ENCODE measurements at places on chromosomes 6 and 20.

- no peak for DNase-seq
Observed at GRCh38 chr20:12069181-12069580, 151.5 kb downstream of the BTBD3 start.

- no peak for DNase-seq
Observed at GRCh38 chr20:49945306-49945700, 9.1 kb downstream of the RNF114 start.

DNA sequence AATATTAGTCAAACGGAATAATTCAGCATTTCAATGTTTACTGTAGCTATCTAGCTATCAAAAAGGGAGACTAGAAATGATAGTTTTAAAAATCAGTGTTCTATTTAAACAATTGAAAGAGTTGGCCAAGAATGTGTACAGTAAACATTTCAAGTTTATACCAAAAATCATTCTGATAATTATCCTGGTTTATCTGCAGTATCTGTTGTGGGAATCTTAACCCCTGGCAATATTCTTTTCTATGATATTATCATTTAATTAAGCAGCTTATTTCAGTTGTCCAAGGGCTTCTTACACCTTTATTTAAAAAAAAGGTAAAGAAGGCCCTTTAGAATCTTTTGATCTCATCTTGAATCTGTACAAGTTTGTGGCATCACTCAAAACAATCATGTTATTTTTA, 125.1 kb downstream of the PHACTR1 start:
- no peak for DNase-seq

DNA sequence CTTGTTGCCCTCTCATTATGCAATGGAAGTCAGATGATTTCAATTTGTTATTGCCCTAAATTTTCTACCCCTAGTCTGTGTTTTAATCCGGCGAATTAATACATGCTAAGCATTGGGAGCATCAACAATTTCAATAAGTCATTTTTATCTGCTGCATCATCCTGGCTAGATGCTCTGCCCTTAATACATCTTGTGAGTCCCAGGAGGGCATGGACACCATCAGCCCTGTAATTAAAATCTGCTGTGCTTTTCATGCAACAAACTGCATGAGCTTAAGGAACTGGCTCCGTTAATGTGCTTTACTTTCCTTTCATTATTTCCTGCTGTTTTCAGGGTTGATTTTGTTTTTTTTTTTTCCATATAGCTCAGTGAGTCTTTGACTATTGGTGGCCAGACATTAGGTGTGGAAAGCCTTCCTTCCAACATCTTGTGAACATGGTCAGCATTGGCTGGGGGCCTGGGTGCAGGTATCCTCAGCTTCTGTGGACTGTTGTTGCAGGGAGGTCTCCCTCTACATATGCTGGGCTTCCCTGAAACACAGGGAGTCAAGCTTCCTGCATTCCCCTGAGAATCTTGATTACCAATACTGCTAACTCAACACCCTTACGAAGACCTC, 8.5 kb upstream of the PBOV1 start:
- peak; percentile 18 for DNase-seq

DNA sequence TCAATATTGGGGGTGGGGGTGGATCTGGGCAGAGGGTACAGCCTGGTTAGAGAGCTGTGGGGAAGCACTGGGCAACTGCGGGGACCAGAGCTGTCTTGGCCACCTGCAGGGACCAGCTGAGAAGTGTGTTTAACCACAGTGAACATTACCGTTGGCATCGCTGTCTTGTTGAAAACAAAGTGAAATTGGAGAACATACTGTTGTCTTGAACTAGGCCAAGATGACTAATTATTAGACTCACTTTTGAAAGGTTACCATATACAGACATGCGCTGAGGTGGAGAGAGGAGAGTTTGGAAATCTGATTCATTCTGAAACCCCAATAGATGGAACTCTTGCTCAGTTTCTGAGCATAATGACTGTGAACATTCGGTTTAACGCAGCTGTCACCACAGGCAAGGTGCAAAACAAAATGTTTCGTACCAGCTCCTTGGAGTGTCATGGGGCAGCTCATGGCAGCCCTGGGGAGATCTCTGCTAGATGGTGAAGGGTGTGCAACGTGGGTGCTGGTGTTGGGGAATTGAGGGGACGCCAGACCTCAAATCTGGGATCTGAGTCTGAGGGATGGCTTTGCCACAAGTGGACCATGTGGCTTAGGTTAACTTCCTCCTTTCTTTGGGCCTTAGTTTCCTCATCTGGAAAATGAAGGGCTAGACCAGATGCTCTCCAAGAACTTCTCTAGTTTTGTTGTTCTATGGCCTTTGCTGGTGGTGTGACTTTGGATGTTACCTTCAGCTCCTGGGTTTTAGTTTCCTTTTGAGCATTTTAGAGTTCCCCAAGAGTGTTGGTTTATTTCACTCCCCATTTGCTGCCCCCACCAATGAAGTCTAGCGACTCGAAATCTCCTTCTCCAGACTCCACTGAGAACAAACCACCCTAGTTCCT, 24.6 kb upstream of the GTSF1L start:
- no peak for DNase-seq

DNA sequence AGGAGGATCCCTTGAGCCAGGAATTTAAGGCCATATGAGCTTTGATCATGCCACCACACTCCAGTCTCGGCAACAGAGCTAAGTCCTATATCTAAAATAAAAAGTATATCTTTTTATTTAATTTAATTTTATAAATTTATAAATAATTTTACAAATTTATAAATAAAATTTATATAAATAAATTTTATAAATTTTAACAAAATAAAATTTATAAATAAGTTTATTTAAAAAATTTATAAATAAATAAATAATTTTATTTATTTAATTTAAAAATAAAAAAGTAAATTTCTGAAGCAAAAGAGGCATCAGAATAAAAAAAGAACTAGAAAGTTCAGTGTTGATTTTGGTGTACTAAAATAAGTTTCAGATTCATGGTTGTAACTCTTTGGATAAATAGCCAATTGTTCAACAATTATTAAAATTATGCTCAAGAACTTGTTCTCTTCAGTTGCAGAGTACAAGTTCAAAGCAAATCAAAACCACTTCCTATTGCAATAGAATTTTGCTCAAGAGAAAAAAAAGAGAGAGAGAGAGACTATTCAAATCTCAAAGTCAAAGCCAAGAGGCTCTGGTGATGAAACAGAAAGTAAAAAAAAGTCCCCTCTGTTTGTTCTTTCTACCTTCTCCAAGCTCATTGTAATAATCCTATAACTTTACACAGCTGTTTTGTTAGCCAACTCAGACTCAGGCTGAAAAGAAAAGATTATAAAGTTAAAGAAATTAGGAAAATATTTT, 547.5 kb upstream of the ADGRB3 start:
- no peak for DNase-seq

DNA sequence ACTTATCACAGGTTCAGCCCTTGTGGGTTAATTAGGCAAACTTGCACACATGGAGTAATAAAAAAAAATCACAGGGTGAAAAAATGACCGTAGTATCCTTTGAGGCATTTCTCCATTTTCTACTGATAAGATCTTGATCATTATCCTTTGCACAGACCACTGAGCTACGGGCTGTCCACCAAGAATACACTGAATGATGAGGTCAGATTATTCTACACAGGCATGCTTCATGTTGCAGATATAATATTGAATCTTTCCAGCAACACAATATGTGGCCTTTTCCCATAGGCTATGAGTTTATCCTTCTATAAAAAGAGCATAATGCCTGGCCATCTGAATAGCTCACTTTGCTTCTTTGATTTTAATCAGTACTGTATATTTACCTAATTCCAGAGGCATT, 168.9 kb downstream of the FRK start:
- DNase-seq = no peak

DNA sequence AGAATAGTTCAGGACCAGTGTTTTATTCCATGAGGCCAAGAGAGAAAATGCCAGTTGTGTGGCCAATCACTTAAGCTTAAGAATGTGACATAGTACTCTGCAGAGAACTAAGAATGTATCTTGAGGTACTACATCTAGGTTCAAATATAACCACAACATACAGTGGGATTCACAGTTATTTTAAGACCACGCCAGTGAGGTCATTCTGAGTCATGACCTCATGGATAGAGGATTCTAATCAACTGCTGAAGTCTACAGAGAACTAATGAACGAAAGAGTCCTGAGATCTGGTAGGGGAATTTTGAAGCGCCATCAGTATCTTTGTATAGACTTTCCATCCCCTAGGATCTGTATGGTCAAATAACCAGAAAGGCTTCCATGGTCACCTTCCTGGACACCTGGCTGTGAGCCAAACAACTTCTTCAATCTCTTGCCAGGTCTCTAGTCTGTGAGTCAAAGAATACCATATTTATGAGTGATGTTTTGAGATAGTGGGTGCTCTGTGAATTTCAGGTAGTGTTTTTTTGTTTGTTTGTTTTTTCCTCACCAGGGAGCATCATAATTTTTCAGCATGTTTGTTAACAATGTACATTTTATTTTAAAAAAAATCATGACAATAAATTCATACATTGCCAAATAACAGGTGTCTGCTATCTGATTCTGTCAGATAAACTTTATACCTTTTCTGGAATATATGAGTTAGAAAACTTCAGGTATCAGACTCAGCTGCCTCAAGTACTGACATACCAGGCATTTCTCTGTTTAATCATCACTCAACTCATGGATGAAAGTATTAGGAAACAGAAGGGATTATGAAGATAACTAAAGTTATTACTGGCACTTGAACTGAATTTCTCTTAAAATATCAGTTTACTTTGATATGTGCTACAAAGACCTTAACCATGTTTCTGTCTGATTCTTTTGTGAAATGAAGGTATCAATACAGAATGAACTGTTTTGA, 217.9 kb downstream of the PLCB4 start:
- DNase-seq = no peak

DNA sequence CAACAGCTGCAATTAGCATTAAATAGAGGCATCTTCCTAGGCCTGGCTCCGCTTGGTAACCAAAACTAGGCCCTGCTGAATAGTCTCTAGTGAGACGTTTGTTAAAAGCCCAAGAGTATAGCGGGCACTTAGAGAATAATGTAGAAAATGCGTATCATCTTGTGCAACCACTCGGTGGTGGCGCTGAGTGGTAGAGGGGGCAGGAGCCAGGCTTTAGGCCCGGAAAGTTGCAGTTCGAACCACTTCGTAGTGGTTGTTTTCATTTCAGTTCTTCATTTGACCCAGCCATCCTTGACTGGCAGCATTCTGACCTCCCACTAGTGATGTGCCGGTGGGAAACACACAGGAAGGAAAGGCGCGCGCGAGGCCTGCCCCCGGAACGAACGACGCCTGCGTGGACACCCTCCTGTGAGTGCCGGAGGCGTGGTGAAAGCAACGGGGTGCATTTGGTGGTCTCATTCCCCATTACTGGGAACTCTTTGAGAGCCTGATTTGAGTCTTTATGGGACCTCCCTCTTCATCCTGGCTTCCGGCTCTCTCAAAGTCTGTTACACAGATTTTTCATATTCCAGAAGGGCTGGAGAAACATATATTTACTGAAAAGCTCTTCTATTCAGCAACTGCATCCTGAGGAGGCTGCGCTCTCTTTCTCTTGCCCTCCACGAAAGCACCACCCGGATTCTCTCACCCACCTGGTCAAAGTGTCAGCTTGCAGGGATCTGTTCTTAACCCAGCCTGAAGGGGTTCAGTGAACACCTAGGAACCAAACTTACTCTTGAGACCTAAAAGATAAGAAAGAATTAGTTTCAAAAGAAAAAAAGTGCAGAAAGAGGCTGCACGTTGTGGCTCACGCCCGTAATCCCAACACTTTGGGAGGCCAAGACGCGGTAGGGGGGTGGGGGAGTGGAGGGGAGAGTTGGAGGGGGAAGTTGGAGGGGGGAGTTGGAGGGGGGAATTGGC, 18.2 kb downstream of the GPX5 start:
- no peak for DNase-seq

GRCh38 chr6:48325701-48326100, 214.7 kb upstream of the PTCHD4 start:
- no peak for DNase-seq

DNA sequence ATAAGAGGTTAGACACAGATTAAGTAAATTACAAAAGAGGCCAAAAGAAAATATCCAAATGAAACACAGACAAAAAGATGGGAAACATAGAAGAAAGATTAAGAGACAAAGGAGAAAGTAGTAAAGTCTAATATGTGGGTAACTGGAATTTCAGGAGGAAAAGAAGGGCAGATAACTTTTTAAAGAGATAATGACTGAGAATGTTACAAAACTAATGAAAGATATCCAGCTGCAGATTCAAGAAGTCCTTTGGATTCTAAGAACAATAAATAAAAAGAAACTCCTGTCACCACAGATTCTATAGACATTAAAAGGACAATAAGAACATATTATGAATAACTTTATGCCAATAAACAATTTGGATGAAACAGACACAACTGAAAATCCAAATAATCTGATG, 90.1 kb downstream of the WASF1 start:
- no peak for DNase-seq

GRCh38 chr20:60935971-60936370, 316.1 kb upstream of the CDH4 start:
- DNase-seq = no peak

- no peak for DNase-seq
Observed at GRCh38 chr6:41671376-41671775, 33.1 kb downstream of the MDFI start.

DNA sequence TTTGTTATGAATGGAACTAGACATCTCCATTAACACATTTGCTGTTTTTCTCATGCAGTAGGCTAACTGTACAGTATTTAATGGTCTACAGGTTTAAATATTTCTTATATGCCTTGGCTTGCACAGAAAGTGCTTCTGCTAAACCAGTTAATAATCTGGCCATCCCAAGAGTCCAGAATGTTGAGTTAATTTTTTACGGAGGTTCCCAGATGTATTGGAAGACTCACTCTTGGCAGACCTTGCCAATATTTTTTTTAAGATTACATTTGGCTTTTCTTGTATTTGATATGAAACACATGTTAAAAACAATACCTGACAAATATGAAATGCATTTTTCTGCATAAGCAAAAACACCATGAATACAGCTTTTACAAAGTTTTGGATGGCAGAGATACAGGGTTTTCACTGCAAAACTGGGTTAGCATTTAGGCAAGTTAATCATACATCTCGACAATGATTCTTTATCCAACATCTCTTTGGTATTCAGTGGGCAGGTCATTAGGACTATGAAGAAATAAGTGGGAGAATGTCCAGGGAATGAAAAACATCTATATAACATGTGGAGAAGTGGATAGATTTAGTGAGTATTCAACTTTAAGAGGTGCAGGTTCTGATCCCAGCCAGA, 94.0 kb downstream of the SGK1 start:
- peak; percentile 48 for DNase-seq

DNA sequence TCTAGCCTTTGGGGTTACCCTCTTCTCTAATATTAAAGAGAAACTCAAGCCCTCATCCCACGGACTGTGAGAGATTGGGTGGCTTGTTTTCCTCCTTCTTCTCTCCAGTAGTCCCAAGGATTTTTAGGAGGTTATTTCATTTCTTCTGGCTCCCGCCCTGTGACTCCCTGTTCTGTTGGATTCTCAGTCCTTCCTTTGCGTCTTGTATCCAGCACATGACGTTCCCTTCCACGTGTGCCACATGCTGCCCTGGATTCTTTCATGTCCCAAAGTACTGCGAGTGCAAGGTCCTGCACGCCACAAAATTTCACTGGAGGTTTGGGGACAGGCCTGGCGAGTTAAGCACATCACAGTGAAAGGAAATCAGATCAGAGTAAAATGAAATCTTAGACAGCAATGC, 213.4 kb downstream of the PACRG start:
- no peak for DNase-seq

GRCh38 chr6:144285548-144285797, 338 bp downstream of the UTRN start:
- no peak for DNase-seq
